Activated CD4-positive, alpha-beta memory T cell treated with anti-CD3 and anti-CD28 coated beads for 36 hours (primary cell): ENCODE measurements at places on chromosomes 1 and 21. TPM values are rescaled to one million over a fixed set of nuclear protein-coding genes. Genes with fewer than 3 reads are reported as not detected.

- DNase-seq, result no peak
Observed at GRCh38 chr1:240092301-240093119, 827 bp downstream of the FMN2 start.

CITED4 gene
- total RNA-seq, result 1.9 TPM

KCNJ9 gene
- not detected for total RNA-seq

GRCh38 chr1:75970631-75971030, 38.4 kb upstream of the ASB17 start:
- no peak for DNase-seq

SPRR2G gene
- total RNA-seq, result not detected

DNA sequence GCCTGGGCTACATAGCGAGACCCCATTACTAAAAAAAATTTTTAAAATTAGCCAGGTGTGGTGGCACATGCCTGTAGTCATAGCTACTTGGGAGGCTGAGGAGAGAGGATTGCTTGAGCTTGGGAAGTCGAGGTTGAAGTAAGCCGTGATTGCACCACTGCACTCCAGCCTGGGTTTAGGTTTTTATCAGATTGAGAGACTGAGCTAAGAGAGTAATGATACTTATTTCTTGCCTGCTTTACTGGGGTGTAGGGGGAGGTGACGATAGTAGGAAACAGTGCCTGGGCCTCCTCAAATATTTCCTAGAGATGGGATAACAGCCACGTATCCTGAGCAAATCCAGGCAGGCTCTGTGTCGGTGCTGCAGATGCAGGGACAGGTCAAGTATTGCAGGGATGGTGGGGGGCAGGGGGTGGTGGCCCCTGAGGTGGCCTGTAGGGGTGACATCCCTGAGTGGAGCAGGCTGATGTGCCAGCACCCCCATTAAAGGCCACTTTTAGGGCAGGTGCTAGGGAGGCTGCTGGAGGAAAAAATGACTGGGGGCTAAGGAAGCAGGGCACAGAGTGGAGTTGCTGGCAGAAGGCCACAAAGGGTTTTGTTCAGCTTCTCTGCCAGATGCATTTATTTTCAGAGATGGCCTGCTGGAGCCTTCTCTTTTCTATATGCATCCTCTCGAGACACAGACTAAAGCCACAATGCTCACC, 130.5 kb downstream of the RHOU start:
- DNase-seq, result no peak

DNA sequence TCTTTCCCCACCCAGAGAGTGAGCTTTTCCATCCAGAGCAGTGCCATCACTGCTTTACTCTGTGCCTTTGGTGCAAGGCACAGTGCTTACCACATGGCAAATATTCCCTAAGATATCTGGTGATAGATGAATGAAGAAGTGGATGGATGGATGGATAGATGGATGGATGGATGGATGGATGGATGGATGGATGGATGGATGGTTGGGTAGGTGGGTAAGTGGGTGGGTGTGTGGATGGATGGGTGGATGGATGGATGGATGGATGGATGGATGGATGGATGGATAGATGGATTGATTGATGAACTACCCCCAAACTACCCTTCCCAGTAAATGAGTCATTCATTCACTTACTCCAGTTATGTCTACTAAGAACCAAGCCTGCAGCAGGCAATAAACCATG, 42.9 kb upstream of the SLC44A3 start:
- DNase-seq, result no peak

DNA sequence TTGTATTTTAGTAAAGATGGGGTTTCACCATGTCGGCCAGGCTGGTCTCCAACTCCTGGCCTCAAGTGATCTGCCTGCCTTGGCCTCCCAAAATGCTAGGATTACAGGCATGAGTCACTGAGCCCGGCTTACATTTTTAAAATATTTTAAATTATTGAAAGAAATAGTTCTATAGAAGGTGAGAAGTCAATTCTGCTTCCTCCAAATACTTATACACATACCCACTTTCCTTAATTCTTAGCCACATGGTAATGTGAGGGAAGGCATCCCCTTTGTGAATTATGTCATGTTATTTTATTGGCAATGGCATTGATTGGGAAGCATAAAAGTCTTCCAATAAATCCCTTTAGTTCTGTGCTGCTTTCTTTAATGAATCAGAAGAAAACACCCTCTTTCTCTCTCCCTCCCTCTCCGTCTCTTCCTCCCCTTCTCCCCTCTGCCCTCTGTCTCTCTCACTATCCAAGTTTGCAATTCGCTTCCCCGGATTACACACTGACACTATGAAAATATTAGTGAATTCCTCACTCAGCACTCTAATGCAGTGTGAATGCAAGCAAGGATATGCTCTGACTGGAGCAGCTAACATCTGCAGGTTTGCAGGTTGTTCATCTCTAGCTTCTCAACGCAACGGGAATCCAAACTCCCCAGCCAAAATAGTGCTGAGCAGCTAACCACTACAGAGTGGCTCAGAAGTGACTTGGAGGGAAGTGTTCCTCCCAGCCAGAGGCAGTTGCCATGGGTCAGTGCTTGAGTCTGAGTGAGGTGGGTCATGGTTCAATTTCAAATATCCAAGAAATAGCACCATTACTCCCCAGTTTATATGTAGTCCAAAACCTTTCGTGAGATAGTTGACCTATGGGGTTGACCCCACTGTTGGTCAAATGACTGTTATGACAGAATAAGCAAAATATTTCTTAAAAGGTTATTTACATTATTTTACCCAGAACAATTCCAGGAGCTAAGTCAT, 77.8 kb upstream of the CD55 start:
- no peak for DNase-seq

LAPTM5 gene
- total RNA-seq, result 190 TPM

ZNF695 gene
- 0.74 TPM for total RNA-seq

FCAMR gene
- not detected for total RNA-seq

GRCh38 chr1:208997726-208998312, 585.7 kb upstream of the CAMK1G start:
- DNase-seq, result no peak

GRCh38 chr1:70090875-70091274, 114.5 kb downstream of the LRRC40 start:
- DNase-seq, result no peak

LRRC7 gene
- not detected for total RNA-seq

- DNase-seq, result no peak
Observed at GRCh38 chr1:41712695-41713094, 206.0 kb downstream of the HIVEP3 start.

CD5L gene
- total RNA-seq, result not detected

DNA sequence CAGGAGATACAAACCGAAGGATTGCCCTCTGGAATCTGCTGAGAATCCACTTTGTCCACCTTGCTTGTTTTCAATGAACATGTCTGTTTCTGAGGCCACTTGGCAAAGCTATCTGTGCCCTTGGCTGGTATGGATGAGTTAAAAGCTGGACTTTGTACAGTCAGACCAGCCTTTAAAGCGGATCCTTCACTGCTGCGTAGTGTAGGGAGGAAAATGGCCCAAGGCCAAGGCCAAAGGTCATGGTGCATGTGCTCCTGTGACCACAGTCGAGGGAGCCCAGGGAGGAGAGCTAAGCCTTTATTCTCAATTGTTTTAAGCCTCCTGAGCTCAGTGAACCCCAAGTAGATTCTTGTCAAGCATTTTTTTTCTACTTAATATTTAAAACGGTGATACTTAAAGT, 37.0 kb downstream of the KCNJ15 start:
- DNase-seq, result no peak

GRCh38 chr21:14824126-14824525, 240.7 kb downstream of the NRIP1 start:
- DNase-seq, result no peak

SH2D5 gene
- total RNA-seq, result 0.12 TPM

LCE1F gene
- not detected for total RNA-seq

KCND3 gene
- total RNA-seq, result not detected

GRCh38 chr1:19430121-19431068, 54.9 kb downstream of the CAPZB start:
- DNase-seq, result no peak

DNA sequence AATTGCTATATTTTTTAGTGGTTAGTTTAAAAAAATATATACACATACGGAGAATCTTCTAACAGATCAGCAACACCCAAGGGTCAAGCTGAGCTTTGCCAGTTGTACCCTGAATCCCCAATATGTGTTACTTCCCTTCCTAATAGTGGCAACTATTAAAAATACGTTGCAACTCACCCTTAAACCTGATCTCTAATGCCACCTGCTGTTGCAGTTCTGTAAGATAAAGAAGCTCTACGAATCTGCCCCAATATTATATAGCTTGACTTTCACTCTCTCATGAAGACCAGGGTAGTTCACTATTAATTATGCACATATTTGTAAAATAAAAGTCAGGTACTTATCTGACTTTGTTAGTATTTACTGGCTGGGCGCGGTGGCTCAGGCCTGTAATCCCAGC, 58.4 kb downstream of the ASH1L start:
- DNase-seq, result no peak

HJV gene
- not detected for total RNA-seq

GRCh38 chr1:118486199-118486598, 301.2 kb upstream of the SPAG17 start:
- no peak for DNase-seq

CNKSR1 gene
- 1.3 TPM for total RNA-seq

DNA sequence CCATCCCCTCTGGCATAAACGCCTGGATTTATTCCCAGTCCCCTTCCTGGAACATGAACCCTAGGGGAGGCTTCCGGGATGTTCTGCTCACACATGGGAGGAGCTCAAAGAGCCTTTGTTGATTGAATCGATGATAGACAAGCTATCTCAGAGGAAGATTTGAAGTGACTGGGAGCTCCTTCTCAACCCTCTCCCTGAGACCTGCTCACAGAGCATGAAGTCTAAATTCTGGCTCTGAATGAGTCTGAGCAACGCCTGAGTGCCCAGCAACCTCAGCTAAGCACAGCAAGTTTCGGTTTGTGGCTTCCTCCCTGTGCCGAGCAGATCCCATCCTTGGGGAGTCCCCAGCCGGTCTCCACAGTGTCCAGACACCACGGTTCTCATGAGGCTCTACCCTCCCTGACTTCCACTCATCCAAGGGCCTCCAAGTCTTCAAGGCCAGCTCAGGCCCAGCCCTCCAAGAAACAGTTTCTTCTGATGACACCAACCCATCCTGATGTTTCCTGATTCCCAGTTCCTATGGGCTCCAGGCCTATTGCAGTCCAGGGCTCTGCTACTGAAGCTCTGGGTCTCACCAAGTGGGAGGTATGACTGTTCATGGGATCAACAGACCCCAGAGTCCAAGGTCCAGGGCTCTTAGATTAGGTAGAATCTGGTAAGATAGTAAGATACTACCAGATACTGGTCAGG, 190.8 kb downstream of the DYRK1A start:
- DNase-seq, result no peak

DNA sequence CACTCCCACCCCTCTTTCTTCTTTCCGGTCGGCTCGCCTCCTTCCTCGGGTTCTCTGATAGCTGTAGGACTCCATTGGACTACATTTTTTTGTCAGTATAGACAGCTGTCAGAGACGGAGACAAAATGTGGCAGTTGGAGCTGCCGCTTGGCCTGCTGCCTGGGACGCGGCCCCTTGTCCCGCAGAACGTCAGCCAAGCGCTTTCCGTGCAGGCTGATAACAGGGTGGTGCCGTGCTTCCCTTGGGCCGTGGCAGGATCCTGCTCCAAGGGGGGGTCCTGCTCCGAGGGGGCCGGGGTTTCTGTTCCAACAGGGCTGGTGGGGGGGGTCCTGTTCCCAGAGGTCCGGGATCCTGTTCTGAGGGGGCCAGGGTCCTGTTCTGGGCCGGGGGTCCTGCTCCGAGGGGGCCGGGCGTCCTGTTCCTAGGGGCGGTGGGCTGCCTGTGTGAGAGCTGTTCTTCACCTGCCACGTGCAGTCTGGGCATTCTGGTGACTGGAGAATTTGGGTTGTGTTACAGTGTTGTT, 4.9 kb downstream of the SKI start:
- peak; percentile 24 for DNase-seq

DNA sequence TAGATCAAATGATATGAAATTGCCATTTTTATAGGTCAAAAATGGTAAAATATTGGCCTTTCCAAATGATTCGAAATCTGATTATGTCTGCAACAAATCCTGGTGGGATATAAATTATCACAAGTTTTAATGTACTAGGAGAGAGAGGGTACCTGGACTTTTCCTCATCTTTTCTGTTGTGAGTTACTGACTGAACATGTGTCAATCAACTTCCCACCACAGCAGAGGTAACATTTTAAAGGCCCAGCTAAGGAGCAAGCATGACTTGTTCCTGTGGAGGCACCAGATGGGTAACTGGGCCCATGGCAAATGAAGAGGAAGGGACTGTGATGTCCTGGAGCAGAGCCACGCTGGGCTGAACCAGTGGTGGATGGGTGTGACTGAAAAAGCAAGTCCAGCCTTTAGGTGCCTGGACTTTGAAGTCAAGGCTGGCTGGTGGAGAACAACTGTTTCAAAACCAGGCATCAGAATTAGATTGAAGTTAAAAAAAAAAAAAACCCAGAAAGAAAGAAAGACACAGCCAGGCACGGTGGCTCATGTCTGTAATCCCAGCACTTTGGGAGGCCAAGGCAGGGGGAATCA, 6.6 kb downstream of the MR1 start:
- DNase-seq, result no peak

GRCh38 chr1:154265586-154265985, 6.8 kb upstream of the HAX1 start:
- no peak for DNase-seq

GRCh38 chr1:3599286-3599811, 12.0 kb downstream of the MEGF6 start:
- no peak for DNase-seq

SYDE2 gene
- total RNA-seq, result 2.7 TPM

GRCh38 chr1:53375440-53375839, 47.6 kb upstream of the LRP8 start:
- DNase-seq, result peak; percentile 2

GRCh38 chr1:183165456-183165855, 20.6 kb upstream of the LAMC2 start:
- no peak for DNase-seq

DNA sequence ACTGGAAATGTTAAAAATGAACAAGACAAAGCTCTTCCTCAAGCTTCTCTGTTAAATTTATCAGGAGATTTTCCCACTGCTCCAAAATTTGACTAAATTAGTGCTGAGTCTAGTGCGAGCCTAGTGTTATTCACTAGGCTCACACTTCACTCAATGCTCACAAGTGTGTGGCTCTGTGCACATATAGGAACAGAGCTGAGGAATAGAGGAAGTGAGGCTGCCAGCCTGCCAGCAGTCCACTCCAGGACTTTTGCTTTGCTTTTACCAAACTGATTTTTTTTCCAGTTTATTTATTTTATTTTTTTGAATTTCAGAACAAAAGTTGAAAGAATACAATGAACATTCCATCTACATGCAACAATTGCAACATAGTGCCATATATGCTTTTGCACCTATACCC, 87.2 kb downstream of the VAV3 start:
- no peak for DNase-seq

- DNase-seq, result no peak
Observed at GRCh38 chr1:15260418-15261154, 13.6 kb downstream of the FHAD1 start.

SIPA1L2 gene
- total RNA-seq, result 6.2 TPM

ALX3 gene
- not detected for total RNA-seq
